Dorsolateral prefrontal cortex (tissue), 122 donors: ENCODE measurements at places on chromosomes 1 and 21. TPM values are rescaled to one million over a fixed set of nuclear protein-coding genes. Genes with fewer than 3 reads are reported as not detected.

- no peak for DNase-seq
Observed at GRCh38 chr1:79362470-79362869, 355.9 kb upstream of the ADGRL4 start.

Gene SERPINC1
- not detected for total RNA-seq

Gene NTMT2
- 0.69 TPM for total RNA-seq

Gene BMP8B
- total RNA-seq, result 4.0 TPM

- no peak for DNase-seq
Observed at GRCh38 chr1:194919146-194919545, 1689.1 kb downstream of the KCNT2 start.

Gene DISP3
- 7.5 TPM for total RNA-seq

DNA sequence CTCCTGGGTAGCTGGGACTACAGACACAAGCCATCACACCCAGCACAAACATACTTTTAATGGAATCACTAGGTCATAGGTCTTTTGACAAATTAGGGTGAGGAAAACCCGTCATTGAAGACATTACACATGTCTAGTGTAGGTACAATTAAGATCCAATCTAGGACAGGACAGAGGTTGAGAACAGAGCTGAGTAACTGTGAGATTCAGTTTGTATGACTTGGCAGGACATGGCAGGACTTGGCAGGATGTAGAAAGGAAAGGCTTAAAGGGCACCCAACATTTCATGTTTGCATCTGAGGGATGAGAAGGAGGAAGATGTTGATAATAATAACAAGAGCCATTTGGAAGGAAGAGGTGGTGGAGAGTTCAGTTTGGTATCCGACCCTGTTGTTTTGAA is 483.8 kb downstream of the PCP4 start:
- DNase-seq, result no peak

- DNase-seq, result no peak
Observed at GRCh38 chr1:69688193-69688592, 120.5 kb downstream of the LRRC7 start.

- no peak for DNase-seq
Observed at GRCh38 chr21:31999810-32000468, 127.1 kb downstream of the HUNK start.

- no peak for DNase-seq
Observed at GRCh38 chr1:235296729-235297128, 31.2 kb downstream of the ARID4B start.

DNA sequence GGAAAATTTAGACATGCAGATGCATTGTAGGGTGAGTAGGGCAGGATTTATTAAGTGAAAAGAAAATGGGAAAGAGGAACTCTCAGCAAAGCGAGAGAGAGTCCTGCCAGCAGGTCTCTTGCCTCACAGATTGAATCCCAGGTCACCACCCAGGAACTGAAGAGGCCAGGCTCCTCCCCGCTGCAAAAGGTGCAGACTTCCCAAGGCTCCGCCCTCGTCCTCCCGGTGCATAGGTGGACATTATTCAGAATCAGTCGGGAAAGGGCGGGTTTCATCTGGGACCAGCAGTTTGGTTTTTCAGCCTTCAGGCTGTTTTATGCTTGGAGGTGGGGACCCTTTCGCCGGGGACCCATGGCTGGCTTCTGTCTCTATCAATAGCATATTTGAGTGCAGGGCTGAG is 41.6 kb upstream of the APP start:
- no peak for DNase-seq

DNA sequence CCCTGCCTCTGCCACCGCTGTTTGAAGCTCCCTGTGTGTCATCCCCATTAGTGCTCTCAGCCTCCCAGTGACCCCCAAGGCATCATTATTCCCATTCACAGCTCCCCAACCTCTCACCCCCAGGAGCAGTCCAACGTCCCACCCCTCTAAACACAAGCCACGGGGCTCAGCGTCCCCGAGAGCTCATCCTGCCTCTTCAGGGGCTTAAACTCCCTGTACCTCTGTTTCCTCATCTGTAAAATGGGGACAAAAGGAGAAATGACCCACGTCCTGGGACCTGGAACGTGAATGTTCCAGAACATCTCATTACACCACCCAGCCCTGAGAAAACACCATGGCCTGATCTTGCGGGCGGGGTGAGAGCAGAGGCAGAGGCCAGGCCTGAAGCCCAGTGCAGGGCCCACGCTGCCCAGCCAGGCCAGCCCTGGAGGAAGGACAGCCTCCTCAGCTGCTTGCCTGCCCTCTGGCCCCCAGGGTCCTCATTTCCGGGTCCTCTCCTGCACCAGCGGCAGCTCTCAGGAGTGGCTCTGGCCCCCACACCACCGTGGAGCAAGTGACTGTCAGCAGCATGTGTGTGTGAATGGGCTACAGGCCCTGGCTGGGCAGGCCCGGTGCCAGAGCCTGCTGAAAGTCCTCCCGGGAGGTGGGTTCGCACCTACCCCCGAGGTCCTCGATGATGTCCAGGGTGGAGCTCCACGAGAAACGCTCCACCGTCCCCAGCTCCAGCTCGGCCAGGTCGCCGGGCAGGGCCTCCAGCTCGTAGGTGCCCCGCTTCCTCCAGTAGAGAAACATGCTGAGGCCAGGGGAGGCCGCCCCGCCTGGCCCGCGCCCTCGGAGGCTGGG is 14.1 kb upstream of the PLEKHG5 start:
- no peak for DNase-seq

GRCh38 chr1:210731193-210731592 is 402.5 kb downstream of the HHAT start:
- DNase-seq, result no peak

DNA sequence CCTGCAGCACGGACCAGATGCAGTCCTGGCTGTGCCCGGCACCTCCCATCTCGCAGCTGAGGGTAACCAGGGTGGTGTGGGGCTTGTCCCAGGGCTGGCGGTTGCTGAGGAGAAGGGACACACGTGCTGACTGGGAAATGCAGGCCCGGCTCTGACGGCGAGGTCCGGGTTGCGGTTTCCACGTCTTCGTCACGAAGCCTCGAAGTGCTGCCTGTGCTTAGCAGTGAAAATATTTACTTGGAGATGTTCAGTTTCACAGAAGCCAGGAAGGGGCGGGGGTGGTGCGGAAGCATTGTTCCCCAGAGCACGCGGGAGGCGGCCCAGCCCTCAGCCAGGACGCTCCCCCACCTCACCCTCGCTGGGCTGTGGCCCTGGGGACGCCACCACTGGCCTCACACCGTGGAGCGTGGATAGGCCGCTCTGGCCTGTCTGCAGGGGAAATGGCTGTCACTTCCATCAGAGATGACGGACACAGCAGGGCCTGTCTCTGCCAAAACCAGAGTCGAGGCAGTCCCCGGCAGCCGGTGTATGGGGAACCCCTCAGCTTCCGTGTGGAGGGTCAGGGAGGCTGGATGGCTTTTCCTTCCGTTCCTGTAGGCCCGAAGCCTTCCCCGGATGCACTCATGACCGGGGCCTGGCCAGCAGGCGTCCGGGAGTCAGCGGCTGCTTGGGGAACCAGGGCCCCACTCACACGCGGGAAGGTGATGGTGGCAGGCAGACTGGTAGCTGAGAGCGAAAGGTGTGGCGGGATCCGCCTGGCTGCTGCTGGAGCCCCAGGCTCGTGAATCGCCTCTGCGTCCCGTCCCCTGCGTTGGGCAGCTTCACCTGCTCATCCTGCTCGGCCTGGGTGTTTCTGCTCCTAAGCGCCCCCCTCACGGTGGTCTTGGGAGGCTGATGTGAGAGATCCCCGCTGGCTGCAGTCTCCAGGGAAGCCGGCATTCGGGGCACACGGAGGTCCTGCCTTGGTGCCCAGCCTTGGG is 14.7 kb upstream of the POFUT2 start:
- peak; percentile 29 for DNase-seq

Gene SCAMP3
- total RNA-seq, result 54.2 TPM

Gene EPHB2
- 15.6 TPM for total RNA-seq

DNA sequence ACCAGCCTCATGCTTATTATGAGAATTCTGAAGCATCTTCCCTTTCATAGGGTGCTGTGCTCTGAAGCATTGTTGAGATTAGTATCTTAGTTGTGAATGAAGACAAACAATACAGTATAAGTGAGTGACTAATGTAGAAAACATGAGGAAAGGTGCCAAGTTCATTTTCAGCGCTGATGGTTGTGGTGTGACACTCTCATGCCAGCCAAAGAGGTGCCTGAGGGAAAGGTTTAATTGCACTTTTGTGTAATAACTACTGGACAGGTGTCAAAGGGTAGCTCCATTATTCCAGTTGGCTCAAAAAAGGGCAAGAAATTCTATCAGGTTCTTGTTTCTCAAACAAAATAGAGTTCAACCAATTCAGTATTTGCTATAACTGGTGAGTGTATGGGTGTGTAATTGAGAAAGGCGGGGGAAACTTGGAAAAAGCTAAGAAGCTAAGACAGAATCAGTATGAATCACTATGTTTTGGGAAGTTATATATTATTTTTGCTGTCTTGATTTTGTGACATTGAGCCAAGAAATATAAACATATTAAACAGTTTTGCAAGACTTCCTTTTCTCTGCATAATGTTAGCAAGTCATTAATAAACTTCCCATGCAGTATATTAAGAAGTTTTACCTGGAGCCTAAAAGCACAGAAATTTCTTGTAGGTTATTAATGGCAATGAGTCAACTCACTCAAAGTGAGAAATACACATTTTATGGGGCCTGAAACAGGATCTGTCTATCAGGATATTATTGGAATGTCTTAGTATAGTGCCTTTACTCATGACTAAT is 31.8 kb downstream of the KCNK2 start:
- DNase-seq, result no peak

- no peak for DNase-seq
Observed at GRCh38 chr21:36788120-36788638, 89.3 kb downstream of the SIM2 start.

GRCh38 chr1:75548721-75549480 is 62.0 kb downstream of the SLC44A5 start:
- no peak for DNase-seq

DNA sequence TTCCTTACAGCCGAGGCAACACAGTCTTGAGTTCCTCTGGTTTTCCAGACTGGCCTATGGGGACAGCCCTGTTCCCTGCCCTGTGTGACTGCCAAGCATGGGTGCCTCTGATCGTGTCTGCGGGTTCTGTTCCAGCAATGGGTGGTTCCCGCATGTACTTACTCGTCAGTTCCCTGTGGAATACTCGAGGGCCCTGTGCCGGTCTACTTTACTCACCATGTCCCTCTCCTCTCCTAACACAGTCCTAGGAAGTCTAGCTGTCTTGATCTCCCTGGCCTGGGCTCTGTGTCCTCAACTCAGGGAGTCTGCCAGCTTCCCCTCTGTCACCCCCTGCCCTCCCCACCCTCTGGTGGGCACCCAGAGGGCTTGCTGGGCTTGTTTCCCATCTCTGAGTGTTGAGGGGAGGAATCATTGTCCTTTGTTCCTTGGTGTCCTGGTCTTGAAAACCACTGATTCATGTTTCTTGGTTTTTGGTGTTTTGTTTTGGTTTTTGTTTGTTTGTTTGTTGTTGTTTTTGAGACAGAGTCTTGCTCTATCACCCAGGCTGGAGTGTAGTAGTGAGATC is 36.0 kb downstream of the TRAPPC10 start:
- no peak for DNase-seq

GRCh38 chr1:230823931-230824381 is 44.4 kb downstream of the C1orf198 start:
- DNase-seq, result no peak

DNA sequence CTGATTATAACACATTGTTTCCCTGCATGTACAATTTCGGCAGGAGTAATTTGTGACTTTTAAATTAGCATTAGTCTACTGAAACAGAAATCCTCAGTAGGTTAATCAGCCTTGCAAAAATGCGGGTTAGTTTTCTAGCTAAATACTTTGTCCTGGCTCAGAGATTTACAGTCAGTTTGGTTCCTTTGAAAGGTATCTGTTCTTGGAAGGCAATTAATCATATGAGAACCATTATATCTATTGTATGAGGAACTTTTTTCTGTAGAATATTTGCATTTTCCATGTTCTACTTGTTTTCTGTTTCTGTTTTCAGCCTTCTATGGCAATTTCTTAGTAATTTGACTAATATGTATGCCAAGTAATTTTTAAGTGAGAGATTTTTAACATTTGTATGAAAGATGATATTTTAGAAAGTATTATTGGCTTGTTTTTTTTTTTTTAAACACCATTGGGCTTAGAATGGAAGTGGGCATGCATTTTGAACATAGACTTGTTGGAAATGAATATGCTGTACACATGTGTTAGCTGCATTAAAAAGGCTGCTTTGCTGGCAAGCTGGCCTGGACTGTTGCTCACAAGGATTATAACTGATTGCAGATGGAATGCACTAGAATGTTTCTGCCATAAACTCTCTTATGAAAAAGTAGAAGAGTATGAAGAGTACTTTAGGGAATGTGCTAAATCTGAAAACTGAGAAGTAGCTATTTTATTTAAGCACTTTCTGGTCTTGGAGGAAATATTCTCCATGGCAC is 26.2 kb downstream of the KIF1B start:
- no peak for DNase-seq

Gene OR2T2
- not detected for total RNA-seq

DNA sequence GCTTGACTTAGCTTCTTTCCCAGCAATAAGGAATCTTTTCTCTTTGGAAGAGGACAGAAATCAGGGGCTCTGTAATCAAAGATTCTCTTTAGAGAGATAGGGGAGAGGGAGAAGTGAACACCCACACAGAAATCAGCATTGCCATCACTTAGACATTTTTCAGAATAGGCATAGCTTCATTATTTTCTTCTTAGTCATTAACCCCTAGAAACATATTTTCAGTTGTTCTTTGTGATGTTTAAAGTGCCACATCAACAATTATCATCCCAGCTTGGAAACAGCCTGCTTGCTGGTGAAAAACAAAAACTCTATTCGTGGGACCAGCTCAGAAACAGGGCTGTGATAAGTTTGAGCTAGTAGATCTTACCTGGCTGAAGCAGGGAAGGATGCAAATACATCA is 88.3 kb upstream of the SLC44A3 start:
- DNase-seq, result no peak

- DNase-seq, result no peak
Observed at GRCh38 chr1:245215071-245215470, 60.3 kb downstream of the KIF26B start.
